H4 (cell line): ENCODE measurements at places on chromosomes 16 and 17. TPM values are rescaled to one million over a fixed set of nuclear protein-coding genes. Genes with fewer than 3 reads are reported as not detected.

KIF2B gene
- 0.33 TPM in 1 of 2 replicates, not detected in the other for total RNA-seq

PTX4 gene
- total RNA-seq: not detected in 2 replicates

PSKH1 gene
- 7.7 and 8.1 TPM in 2 replicates for total RNA-seq

TRPV3 gene
- total RNA-seq: not detected in 2 replicates

KRTAP9-1 gene
- not detected in 2 replicates for total RNA-seq

JPH3 gene
- 3.3 and 4.2 TPM in 2 replicates for total RNA-seq

TMIGD1 gene
- total RNA-seq: not detected in 2 replicates

RHBDL1 gene
- total RNA-seq: 0.31 and 3.8 TPM in 2 replicates

CLDN9 gene
- not detected in 2 replicates for total RNA-seq

RAPGEFL1 gene
- total RNA-seq: 0.23 and 0.74 TPM in 2 replicates

SPATA22 gene
- total RNA-seq: not detected in 2 replicates

SDR42E1 gene
- not detected in 2 replicates for total RNA-seq

FOXN1 gene
- not detected in 2 replicates for total RNA-seq

NPB gene
- 0.04 TPM in 1 of 2 replicates, not detected in the other for total RNA-seq

CFAP97D1 gene
- not detected in 2 replicates for total RNA-seq

CRYM gene
- total RNA-seq: 0.29 and 3.1 TPM in 2 replicates

FOXL1 gene
- 0.75 and 0.86 TPM in 2 replicates for total RNA-seq

SHCBP1 gene
- total RNA-seq: 28.4 and 31.0 TPM in 2 replicates

ZNF287 gene
- 9.0 and 9.9 TPM in 2 replicates for total RNA-seq

C16orf96 gene
- not detected in 2 replicates for total RNA-seq

MYH3 gene
- total RNA-seq: 0.04 TPM in 1 of 2 replicates, not detected in the other

HSD17B2 gene
- total RNA-seq: 1.0 and 1.1 TPM in 2 replicates

LPO gene
- total RNA-seq: not detected in 2 replicates
